NCI-H69 (cell line): ENCODE measurements at places on chromosomes 2 and 18.

- DNase-seq = no peak
These were observed 139.9 kb downstream of the TANC1 start for GRCh38 chr2:159108181-159108893.

DNA sequence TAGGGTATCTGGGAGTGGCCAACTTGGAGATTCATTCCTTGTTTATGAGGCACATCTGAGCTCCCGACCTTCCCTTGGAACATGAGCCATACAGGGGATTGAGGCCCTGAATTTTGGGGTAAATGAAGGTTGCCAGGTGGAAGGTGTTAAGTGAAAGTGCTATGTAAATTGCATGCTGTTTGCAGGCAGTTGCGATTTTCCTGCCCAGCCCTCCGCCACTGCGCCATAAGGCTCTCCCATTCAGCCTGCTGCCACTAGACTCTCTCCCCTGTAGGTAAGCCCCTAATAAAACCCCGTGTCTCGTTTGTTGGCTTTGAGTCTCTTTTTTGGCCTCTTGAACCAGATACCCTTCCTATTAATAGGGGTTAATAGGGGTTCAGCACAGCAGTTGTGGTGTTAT lies 33.8 kb downstream of the PCARE start:
- peak; percentile 7 for DNase-seq

DNA sequence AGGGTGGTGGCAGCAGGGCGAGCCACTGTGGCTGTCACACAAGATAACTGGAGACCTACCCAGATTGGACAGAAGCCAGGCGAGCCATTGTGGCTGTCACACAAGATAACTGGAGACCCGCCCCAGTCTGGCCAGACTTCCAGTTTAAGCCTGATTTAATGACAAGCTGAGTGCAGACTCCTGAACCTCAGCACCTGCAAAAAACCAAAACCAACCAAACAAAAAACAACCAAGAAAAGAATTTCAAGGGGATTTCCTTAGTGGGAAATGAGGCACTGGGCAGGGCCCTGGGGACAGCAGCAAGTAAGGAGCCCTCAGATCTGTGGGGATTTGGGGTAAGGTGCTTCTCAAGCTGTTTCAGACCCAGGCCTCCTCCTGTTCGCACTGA lies 95.2 kb upstream of the BOD1L2 start:
- DNase-seq = peak; percentile 87

DNA sequence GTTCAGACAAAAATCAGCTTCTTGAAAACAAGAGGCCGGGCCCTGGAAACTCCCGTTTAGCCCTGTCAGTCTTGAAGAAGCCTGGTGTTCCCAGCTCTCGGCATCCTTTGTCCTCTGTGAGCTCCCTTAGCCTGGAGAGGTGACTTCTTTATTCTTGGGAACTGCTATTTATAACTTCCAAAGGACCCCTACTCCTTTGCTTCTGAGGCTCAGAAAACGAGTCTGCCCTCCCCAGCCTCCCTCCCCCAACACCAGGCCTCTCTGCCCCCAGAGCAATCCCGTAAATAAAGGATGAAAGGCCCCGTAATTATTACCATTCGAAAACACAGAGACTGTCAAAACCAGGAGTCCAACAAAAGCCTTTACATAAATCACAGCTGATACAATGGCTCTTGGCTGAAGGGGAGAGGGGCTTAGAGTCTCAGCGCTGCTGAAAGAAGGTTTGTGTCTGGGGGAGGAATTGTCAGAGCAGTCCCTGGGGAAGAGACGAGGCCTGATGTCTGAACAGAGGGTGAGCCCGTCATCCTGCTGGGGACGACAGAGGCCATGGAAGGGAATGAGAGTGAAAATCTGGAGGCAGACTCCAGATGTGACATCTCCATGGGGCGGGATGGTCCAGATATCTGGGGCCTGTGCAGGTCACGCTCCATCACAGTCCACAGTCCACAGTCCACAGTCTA lies 283.0 kb downstream of the MYCN start:
- no peak for DNase-seq

DNA sequence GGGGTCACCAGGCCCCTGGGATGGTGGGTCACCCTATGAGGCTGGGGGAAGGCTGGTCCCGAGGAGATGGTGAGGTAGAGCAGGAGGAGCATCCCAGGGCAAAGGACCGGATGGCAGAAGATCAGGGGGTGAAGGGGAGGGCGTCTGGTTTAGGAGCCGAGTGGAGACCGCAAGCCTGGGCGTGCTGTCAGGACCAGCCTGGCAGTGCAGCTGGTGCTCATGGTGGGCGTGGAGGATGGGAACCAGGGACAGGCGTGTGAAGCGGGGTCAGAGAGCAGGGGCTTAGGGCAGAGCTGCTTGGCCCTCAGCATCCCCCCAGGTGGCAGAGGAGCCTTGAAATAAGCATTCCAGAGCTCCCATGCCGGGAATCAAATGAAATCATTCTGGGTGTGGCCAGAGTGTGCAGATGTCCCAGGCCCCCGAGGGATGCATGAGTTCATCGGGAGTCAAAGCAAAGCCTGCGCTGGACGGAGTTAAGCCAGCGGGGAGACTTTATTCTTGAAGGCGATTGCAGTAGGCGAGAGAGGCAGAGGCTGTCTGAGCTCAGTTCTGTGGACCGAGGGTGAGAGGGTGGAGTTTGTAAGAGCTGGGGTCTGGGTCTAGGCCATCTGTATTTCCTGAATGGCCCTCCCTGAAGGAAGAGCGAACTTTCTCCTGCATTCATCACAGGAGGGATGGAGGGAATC lies 33.1 kb upstream of the MBP start:
- no peak for DNase-seq

DNA sequence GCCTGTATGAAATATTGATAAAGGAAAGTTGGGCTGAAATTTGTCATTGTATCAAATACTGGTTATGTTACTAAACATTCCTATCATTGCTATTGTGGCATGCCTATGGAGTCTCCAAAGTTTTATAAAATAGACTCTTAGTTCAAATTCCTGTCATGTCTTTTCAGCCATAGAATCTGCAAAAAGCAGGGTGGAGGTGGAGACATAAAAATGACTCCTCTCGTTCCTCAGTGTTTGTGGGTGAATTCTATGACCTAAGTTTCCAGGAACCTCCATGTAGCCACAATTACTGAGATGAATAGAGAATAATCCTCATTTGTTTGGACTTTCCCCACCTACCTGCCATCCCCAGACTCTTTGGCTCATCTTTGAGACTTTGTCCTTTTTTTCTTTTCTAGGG lies 326.3 kb upstream of the ETAA1 start:
- no peak for DNase-seq

DNA sequence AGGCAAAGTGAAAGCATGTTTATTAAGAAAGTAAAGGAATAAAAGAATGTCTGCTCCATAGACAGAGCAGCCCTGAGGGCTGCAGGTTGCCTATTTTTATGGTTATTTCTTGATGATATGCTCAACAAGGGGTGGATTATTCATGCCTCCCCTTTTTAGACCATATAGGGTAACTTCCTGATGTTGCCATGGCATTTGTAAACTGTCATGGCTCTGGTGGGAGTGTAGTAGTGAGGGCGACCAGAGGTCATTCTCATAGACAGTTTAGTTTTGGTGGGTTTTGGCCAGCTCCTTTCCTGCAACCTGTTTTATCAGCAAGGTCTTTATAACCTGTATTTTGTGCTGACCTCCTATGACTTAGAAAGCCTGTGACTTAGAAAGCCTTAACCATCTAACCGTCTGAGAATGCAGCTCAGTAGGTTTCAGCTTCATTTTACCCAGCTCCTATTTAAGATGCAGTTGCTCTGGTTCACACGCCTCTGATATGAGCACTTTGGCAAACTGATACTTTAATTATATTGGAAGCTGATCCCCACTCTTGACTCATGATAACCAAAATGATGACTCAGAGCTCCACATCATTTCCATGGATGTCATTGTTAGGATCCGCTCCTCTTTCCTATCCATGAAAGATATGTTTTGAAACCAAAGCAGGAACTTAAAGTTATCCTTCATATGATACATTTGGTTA lies 14.5 kb upstream of the ERMN start:
- no peak for DNase-seq

GRCh38 chr2:73082523-73083410 lies 11.3 kb upstream of the SFXN5 start:
- no peak for DNase-seq

- no peak for DNase-seq
These were observed 26.1 kb upstream of the HNMT start for GRCh38 chr2:137938204-137938603.

DNA sequence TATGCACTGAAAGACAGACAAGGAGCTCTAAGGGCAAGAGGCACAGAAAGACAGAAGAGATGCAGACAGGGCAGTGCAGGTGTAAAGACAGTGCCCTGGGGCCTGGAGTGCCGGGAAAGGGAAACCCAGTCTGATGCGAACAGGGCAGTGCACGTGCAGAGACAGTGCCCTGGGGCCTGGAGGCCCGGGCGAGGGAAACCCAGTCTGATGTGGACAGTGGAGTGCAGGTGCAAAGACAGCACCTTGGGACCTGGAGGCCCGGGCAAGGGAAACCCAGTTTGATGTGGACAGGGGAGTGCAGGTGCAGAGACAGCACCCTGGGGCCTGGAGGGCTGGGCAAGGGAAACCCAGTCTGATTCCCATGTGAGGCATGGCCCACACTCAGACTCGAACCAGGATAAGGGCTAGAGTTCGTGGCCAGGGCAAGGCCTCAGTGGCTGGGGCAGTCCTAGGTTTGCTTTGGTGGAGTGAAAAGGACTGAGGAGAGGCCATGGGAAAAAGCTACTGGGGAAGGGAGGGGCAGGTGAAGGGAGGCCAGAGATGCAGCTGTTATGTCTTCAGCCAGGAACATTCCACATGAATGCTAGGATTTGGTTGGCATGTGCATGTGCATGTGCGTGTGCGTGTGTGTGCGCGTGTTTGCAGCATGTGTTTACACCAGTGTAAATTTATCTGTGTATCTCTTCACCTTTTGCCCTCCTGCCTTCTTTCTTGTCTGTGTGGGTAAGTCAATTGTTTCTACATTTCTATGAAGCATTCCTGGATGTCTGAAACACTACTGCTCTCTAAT lies 39.1 kb upstream of the DNMT3A start:
- no peak for DNase-seq

GRCh38 chr2:226837787-226838603 lies 2.1 kb downstream of the RHBDD1 start:
- no peak for DNase-seq

- DNase-seq = peak; percentile 7
These were observed 378.2 kb downstream of the OSR1 start for GRCh38 chr2:18980104-18980785.

DNA sequence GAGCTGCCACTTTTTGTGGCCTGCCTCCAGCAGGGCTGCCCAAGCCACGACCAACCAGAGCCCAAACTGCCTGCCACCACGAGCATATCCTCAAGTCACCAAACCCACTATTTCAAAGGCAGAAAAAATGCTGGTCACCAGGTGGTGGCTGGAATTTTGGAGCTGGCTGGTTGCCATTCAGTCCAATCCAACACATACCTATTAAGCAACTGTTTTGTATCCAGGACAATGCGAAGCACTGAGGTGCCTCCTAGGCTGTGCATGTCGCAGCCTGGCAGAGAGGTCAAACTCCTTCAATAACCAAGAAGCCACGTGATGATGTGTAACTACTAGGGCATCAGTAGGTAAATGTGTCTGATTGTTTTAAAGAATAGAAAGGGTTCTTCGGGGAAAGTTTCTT lies 108.3 kb upstream of the PPP1CB start:
- peak; percentile 88 for DNase-seq

DNA sequence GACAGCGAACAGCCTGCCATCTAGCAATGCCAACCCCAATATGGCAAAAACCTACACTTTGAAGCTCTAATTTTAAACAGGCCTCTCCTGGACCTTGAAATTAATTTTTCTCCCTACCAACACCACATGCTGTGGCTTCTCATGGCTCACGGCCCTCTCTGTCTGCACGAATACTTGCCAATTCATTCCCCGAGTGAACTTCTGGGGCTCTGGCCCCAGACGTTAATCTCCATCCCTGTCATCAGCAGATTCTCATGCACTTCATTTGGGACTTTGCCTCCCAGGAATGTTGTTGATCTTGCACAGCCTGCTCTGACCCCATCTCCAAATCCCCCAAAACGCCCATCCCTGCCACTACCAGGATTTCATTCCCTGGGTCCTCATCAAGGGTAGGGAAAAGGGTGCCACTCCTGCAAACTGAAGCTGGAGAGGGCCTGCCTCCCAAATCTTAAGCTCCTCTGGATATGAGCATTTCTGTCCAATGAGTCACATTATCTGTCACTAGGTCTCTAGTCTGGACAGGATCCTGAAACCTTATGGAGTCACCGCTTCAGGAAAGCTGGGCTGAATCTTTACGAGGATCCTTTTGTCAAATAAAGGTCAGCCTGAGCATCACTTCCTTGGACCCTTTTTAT lies 10.4 kb downstream of the FIGLA start:
- DNase-seq = no peak

GRCh38 chr2:222248818-222249217 lies 50.0 kb downstream of the PAX3 start:
- DNase-seq = no peak

DNA sequence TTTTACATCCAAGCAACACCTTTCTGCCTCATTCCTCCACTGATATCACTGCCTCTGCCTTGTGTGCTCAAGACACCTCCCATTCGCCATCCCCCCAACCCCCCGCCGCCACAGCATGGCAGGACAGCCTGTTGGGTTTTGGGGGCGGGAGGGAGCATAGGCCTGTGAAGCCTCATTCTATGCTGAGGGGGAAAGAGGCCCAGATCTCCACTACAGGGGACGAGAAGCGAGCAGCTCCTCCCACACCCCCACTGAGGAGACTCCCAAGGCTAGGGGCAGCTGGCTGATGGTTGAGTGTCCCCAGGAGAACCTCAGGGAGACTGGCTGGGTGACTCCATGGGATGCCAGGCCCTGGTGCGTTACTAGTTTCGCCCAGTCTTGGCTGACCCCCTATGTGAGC lies 214.3 kb upstream of the SIX2 start:
- no peak for DNase-seq

GRCh38 chr18:35311496-35311895 lies 21.5 kb upstream of the ZSCAN30 start:
- DNase-seq = no peak

GRCh38 chr18:62537042-62537894 lies 14.4 kb downstream of the ZCCHC2 start:
- DNase-seq = no peak

DNA sequence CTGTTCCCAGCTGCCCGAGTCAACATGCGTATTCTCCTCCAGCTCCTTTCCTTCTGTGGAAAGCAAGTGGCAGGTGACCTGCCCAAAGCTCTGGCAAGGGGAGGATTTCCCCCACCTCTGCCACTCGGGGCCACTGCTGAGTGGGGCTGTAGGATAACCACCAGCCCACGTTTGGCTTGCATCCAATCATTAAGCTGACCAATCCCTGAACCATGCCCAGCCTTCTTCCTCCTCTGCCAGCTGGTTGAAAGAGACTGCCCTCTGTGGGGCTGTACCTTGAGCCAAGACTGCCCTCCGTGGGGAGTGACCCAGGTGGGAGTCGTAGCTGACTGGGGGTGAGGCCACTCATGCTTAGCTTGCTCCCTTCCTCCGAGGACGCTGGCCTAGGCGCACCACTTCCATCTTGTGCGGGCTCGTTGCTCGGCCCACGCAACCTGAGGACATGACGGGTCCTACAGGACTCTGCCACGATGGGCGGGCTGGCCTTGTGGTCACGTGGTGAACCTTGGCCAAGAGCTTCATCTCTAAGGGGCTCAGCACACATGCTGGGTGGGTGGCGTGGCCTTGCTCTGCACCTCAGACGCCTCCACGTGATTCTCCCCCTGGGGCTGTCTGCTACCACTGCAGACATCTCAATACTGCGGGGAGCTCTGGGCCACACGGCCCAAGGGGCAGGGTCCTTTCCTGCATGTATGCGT lies 112.1 kb downstream of the NDUFA10 start:
- DNase-seq = no peak
